Daoy (cell line): ENCODE measurements at places on chromosomes 2 and 18. TPM values are rescaled to one million over a fixed set of nuclear protein-coding genes. Genes with fewer than 3 reads are reported as not detected.

GRCh38 chr2:42900289-42900891 is 108.0 kb upstream of the HAAO start:
- no peak for DNase-seq

- peak; percentile 21 for DNase-seq
Measured at GRCh38 chr2:61471905-61472805, 1.3 kb upstream of the USP34 start.

DNA sequence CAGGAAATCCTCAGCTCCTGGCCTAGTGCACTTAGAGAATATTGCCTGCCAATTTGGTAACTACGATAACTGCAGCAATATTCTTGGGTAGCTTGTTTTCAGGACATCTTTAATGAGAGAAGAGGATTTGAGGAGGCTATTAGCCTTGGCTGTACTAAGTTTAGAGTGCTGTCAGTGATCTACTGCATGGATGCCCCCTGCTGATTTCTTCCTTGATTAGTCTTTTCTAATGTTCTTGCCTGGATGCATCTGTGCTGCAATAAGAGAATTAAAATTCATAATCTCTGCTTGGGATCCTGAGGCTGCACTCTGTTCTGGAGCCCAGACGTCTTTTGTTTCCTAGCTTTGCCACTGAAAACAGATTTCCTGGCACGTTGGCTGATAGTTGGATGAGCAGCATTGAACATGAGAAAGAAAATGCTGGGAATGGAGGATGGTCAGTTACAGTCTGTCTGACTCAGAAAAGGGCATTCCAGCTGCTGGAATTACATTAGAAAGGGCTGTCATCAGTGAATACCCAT is 115.4 kb downstream of the CCDC85A start:
- DNase-seq, result no peak

DNA sequence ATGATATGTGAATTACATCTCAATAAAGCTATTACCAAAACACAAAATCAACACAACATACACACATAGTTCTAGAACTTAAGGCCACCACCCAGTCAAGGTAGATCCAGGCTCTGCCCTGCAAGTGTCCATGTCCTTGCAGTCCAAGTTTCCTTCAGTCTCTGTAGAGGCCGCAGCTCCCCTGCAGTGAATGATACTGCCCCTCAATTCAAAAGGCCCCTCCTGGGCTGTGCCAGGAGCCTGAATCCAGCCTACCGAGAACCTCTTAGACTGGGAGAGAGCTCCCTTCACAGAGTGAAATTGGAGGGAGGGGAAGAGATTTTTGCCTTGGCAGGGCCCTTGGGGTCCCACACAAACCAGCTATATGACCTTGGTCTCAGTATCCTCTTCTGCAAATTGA is 42.5 kb upstream of the ATP6V1B1 start:
- no peak for DNase-seq

DNA sequence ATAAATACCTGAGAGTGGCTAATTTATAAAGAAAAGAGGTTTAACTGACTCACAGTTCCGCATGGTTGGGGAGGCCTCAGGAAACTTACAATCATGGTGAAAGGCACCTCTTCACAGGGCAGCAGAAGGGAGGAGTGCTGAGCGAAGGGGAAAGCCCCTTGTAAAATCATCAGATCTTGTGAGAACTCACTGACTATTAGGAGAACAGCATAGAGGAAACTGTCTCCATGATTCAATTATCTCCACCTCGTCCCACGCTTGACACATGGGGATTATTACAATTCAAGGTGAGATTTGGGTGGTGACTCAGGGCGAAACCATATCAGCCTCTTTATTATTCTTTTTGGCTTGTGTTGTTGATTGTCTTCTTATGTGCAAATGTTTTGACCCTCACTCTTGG is 76.2 kb downstream of the WDR7 start:
- no peak for DNase-seq

- peak; percentile 63 for DNase-seq
Measured at GRCh38 chr2:25620077-25620476, 53.3 kb downstream of the DTNB start.

DNA sequence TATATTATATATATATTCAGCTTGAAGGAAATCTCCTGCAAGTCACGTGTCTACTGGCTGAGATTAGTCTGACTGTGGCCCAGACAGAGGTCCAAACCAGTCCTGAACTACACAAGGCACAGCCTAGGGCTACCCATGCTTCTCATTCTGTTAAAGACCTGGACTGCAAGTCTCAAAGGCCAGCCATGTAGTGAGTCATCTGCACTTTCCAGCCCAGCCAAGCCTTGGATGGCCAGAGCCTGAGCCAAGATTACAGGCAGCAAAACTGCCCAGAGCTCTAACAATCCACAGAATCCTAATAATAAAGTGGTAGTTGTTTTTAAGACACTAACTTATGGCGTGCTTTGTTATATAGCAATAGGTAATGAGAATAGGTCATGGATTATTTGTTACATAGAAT is 259.6 kb downstream of the SS18 start:
- DNase-seq, result no peak

- DNase-seq, result no peak
Measured at GRCh38 chr2:25310965-25311864, 30.5 kb downstream of the DNMT3A start.

DNA sequence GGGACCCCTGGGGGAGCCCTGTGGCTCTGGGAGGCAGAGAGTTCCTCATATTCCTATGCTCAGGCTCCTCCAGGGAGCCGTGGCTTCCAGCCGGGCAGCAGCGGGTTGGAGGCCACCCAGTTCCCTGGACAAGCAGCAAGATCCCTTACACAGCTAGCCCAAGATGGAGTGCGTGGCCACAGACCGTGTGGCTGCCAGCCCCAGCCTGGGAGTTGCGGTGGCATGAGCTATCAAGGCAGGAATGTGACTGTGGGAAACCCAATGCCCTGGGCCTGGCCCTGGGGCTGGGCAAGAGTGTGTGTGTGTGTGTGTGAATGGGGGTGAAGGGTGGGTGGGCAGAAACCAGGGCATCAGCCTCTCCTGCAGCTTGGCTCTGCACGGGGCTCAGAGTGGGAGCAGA is 130.5 kb downstream of the DYSF start:
- DNase-seq, result peak; percentile 74

- DNase-seq, result no peak
Measured at GRCh38 chr2:21730141-21730540, 606.4 kb downstream of the TDRD15 start.

GRCh38 chr18:56393870-56394269 is 244.5 kb downstream of the TXNL1 start:
- no peak for DNase-seq

The RBM43 gene
- 0.57 and 0.83 TPM in 2 replicates for total RNA-seq

The MALL gene
- 0.34 TPM in 1 of 2 replicates, not detected in the other for total RNA-seq

The C2orf80 gene
- total RNA-seq, result not detected in 2 replicates
